ENCODE measurements at places on chromosomes 13 and 19. TPM values are rescaled to one million over a fixed set of nuclear protein-coding genes. Genes with fewer than 3 reads are reported as not detected.

DNA sequence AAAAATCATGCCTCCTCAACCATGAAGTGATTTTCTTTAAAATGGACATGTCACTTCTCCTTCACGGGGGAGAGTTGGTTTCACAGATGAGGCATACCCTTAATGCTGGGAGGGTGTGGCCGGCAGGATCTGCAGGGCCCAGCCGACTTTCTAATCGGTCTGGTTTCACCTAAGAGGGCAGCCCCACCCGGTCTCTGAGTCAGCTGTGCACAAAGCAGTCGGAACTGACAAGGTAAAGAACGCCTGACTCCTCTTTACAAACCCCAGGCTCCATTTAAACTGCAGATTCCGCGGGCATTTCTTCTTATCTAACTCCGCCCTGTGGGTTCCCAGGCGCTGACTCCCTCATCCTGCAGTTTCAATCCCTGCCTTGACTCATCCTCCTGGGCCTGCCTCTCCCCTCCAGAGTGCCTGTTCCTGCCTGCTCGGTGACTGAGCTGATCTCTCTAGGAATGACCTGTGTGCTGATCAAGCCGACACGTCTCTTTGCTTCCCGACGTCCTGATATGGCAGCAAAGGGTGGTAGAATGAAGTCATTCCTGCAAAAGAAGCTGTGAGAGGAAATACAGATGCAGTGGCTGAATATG is 63.4 kb downstream of the EFNB2 start:
- no peak for DNase-seq

DNA sequence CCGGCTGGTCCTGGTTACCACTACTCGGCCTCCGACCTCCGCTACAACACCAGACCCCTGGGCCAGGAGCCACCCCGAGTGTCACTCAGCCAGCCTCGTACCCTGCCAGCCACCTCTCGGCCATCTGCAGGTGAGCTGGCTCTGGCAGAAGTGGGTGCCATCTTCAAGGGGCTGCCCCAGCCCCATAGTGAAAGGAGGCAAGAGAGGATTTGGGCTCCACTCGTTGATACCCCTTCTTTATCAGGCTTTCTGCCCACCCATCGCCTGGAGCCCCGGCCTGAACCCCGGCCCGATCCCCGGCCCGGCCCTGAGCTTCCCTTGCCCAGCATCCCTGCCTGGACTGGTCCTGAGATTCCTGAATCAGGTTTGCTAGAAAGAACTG is 7.1 kb downstream of the LTBP4 start:
- DNase-seq: no peak

The UPK1A gene
- not detected for total RNA-seq

The FRY gene
- 18.2 TPM for total RNA-seq

DNA sequence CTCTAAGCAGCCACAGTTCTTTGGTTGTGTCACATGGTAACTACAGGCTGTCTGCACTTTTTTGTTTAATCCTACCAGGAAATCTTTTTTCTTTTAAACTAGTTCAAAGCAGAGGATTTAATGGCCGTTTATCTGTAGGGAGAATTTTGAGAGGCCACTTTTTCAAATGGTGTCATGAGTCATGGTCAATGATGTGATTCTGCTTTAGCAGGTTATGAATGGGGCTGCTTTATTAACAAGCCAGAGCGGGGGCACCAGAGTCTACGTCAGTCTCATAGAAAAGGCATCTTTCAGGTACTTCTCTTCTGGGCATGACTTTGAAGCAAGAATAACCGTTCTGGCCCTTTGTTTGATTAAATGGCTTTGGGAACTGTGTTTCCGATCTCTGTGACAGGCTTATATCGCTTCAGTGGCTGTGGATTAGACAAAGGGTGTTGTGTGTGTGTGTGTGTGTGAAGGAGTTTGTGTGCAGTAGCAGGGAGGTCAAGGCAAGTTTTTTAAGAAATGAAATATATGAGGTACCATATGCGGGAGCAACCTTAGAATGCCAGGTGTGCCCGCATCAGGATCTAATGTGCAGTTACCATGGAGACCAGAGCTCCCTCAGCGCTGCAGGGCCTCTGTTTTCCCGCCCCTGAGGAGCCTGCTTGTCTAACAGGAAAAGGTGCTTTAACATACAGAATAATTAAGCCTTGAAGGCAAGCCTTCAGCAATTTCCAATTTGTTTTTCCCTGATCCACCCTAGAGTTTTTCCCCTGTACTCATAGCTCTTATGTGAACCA is 120.5 kb downstream of the KATNAL1 start:
- no peak for DNase-seq
